Kasumi-1 (cell line): ENCODE measurements at places on chromosomes 3 and 15.
A peak's percentile ranks its signal among the peaks of the same experiment; 100 is the strongest.

DNA sequence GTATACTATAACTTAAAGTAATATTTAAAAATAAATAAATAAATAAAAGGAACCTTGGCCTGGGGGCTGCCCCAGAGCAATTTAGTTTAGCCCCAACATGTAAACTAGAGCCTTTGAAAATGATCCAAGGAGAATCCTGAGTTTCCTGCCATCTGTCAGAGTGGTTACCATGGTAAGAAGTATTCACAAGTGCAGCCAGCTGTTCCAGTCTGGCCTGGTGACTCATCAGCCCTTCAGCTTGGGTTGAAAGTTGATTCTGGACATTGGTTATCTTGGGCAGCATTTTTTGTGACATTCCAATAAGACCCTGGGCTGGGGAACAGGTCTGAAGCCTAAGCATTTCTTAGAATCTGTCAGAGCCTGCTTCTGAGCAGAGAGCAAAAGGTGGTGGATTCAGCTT, 72.7 kb upstream of the LRTM1 start:
- no peak for DNase-seq

DNA sequence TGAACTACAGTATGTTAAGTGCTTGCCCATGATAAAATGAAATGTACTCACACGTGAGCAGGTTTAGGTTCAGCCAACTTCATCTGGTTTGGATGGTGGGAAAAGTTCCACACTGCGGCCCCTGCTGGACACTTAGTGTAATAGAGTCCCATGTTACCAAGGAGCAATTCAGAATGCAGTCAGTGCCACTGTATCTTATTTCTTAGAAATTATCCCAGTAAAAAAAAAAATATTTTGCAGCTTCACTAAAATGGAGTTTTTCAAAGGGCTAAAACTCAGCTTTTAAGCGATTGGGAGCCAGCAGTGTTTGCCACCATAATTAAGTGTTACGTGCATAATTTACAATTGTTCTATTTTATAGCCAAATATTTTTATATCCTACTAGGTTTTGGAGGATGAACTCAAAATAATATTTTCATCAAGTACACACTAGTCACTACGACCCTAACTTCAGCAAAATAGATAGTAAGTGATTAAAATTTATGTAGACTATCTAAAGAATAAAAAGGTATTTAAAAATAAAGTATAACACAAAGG, 371.7 kb upstream of the GBE1 start:
- DNase-seq, result peak; percentile 77

GRCh38 chr3:190692256-190692655, 170.2 kb downstream of the GMNC start:
- no peak for DNase-seq

GRCh38 chr15:64975390-64975789, 14.3 kb downstream of the SPG21 start:
- DNase-seq, result no peak

GRCh38 chr3:194740859-194741491, 55.3 kb downstream of the FAM43A start:
- no peak for DNase-seq

- no peak for DNase-seq
These were observed 169.2 kb upstream of the TGFBR2 start for GRCh38 chr3:30437171-30437601.

DNA sequence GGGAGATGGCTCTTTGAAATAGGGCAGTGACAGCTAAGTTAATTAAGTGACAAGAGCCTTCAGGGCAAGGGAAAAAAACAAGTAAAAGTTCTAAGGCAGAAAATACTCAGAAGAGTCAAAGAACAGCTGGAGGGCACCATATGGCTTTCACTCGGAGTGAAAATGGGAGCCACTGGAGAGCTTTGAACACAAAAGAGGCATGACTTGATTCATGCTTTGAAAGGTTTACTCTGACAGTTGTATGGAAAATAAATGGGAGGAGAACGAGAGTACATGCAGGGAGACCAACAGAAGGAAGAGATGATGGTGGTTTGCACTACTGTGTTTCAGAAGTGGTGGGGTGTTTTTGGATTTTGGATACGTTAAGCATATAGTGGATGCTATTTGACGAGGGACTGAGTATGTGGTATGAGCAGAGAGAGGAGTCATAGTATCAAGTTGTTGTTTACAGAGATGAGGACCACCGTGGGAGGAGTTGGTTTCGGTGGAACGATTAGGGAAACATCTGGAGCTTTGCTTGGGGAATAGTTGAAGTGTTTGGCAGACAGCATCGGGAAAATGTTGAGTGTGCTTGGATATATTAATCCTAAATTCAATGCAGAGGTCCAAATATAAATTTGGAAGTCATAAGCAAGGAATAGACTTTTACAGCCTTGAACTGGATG, 411.5 kb downstream of the GABRG3 start:
- DNase-seq, result no peak

GRCh38 chr15:85415783-85416182, 35.4 kb downstream of the AKAP13 start:
- DNase-seq, result no peak

GRCh38 chr3:217099-217813, 20.7 kb downstream of the CHL1 start:
- no peak for DNase-seq

GRCh38 chr15:80828796-80829195, 49.6 kb downstream of the CEMIP start:
- DNase-seq, result peak; percentile 13

DNA sequence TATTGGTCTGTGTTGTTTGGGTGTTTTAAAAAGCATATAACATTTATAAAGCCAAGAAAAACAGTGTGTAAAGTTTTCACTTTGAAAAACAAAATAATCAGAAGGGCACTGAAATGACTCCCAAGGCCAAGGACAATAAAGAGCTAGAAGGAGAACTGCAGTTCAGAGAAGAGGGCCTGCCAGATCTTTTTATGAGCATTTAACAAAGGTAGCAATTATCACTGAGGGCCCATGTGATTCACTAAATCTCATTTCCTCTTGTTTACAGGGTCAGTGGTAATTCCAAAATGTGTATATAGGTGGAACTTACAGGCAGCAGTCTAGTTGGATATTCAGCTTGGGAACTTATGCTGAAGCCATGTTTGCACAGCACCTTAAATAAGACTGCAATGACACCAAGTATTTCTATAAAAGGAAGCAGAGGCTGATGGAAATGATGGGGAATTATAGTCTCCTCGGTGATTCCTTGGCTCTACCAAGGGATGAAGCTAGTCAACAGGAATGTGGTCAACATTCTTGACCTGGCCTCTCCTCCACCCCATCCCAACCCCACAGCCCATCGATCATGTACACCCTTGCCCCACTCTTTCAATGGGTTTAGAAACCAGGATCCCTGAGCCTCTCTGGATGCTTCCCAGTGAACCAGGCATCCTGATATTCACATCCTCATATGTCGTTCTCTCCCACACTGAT, 54.4 kb upstream of the THUMPD3 start:
- DNase-seq, result no peak

DNA sequence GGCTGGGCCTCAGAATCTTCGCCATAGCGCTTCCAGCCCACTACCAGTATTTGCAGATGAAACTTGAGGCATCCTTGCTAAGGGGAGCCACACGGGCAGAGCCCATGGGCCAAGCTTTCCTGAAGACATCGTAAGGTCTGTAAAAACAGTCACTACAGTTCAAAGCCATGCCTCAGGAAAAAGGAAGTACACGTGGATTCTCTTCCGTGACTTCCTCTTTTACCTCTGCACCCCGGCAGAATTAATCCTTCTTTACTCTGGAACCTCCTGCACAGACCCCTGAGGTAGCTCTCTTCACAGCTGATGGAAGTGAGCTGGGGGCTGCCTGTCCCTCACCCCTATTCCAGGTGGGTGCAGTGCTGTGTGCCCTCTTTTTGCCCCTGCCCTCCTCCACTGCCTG, 129.2 kb downstream of the CHDH start:
- DNase-seq, result peak; percentile 66

DNA sequence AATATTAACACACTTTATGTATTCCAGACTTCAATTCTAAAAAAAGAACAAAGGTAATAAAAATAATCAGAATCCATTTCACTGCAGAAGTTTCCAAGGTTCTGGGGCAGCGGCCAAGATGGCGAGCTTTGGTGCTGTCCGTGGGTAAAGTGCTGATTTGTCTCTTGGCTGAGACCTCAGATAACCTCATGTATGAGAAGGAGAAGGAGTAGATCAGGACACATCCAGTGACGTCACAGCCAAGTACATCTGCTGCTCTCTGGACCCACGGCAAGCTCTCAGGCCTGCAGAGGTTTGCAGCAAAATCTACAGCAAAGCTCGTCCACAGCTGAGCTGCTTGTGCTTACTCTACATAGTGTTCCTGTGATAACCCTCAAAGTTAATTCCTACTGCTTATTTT, 165.7 kb downstream of the MAGI1 start:
- no peak for DNase-seq

- DNase-seq, result no peak
These were observed 32.6 kb downstream of the CCNB2 start for GRCh38 chr15:59137566-59137965.

- DNase-seq, result no peak
These were observed 94.7 kb downstream of the DLG1 start for GRCh38 chr3:197203714-197204146.

GRCh38 chr15:80275961-80276360, 23.9 kb upstream of the CTXND1 start:
- no peak for DNase-seq

GRCh38 chr15:85785887-85786780, 8.6 kb downstream of the KLHL25 start:
- no peak for DNase-seq
